ENCODE measurements at places on chromosomes 7 and 10.

DNA sequence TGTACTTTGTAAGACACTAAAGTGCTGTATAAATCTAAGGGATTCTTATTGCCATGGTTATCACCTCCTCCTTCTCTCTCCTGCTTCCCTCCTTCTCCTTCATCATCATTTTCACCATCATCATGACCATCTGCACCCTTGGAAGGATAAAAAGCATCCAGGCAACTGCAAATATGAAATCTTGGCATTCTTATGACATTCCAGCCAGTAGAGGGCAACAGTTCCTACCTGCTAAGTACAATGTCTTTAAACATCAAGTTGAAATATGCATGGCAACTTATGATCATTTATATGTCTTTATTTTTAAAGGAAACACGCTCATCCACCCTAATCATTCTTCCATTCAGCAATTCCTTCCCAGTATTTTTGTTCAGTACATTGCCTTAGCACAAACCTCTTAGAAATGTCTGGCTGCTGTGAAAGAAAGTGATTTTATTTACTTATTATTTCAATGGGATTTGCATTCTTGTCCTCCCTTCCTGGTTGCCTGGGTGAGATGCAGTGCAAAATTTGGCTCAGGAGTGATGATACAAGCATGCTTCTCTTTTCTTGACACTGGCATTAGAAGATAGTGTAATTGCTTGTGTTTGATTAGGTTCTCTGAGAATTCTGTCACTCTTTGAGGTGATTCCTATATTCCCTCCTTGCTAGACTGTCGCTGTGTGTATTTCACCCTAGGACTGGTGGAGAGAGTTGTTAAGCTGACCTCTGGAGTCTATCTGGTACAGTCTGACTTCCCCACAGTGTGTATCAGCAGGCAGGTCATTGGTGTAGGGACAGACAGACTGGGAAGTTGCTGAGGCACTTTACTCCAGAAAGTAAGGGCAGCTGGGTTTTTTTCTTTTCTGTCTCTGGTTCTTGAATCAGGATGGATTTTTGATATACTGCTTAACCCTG is 188.5 kb upstream of the BMPER start:
- no peak for DNase-seq

DNA sequence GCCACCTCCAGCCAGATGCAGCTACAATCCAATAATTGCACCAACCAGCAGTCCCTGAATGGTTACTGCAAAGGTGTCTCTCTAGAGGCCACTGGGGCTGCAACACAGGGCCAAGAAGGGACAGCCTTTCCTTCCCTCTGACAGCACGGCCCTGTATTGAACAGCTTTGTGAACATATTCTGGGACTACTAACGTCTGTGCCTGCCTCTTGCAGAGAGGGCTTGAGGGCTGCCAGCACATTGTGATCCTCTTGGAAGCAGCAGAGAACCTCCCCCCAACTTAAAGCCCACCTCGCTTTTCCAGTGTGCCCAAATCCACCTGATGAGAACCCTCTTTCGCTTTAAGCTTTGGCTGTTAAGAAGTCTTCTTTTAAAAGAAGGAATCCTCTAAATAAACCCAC is 415.9 kb downstream of the RPS24 start:
- DNase-seq: no peak

GRCh38 chr7:2717293-2718261 is 29.6 kb downstream of the AMZ1 start:
- no peak for DNase-seq

DNA sequence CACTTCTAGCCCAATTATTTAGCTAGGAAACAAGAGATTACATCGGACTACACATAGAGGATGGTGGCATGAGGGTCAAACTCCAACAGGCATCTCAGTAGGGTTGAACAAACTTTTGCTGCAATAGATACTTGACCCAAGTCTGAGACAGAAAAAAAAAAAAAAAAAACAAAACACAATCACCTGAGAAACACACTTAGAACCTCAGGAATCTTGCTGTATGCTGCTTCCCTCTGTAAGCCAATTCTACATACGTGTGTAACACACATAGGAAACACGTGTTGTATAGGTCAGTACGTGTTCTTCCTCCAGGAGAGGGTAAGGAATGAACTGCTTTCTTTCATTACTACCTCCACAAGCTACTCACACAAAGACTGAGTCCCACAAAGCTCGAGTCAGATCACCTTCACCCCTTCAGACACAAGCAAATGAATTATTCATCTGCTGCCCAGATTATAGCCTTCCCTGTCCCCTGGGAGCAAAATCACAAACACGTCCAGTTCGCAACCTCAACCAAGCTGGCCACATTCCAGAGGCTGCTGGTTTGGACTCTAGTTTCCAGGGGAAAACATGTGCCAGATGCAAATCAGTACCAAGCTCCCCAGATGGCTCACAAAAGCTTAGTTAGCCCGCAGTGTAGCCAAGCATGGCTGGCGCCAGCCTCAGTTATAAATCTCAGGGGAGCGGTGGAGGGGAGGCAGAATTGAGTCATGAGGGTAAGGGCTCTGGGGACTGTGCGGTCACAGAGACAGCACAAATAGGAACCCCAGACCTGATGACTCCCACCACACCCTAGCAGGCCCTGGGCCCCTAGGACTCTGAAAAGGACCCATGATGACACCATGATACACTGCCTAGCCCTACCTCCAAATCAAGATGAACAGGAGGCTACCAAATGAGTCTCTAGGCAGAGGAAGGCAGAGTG is 15.1 kb downstream of the PSAP start:
- DNase-seq: no peak

GRCh38 chr7:5077740-5078139 is 32.1 kb downstream of the RBAK start:
- no peak for DNase-seq

DNA sequence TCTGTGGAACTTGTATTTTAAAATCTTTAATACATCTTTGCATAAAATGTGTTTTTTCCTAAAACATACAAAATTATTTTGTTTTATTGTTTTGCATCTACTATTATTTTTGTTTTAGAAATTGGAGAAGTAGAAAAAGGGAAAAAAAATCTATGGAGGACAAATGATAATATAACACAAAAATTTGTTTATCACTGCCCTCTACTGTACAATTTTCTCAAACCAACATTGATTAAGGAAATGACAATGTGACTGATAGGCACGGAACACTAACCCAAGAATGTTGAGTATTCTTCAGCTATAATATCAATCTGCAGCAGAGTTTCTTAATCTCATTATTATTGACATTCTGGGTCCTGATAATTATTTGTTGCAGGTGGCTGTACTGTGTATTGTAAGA is 9.5 kb upstream of the ING3 start:
- DNase-seq: no peak

DNA sequence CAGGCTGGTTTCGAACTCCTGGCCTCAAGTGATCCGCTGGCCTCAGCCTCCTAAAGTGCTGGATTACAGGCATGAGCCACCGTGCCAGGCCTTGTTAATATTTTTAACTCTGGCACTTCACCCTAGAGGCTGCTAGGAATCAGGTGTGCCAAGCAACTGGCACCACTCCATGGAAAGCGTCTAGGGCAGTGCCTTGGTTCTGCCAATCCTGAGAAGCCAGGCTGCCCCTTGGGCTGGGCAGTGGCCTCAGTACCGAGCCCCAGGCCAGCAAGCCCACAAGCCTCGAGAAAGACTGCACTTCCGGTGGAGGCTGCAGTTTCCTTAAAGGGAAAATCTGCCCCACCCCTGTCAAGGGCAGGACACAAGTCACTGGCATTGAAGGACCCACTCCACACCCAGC is 11.3 kb downstream of the ALKBH4 start:
- DNase-seq: no peak

- no peak for DNase-seq
These were observed 1069.9 kb downstream of the DNAJB9 start for GRCh38 chr7:109639561-109639960.

DNA sequence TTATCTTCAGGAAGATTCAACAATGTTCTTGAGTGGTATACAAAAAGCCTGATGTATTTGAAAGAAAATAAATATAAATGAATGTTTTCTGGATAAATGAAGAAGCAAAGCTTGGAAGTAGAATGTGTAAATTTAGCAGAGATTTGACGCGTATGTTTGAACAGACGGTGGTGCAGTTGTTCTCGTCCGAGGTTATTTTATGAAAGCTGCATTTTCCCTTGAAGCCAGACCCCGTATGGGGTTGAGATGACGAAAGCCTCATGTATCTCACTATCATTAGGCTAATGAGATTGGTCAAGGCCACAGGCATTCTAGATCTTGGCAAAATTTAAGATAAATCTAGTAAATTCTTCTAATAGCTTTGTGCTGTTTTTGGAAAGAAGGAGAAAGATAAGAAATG is 195.2 kb downstream of the NXPH1 start:
- DNase-seq: no peak

- no peak for DNase-seq
These were observed 95.8 kb upstream of the AGBL3 start for GRCh38 chr7:134890246-134891240.

DNA sequence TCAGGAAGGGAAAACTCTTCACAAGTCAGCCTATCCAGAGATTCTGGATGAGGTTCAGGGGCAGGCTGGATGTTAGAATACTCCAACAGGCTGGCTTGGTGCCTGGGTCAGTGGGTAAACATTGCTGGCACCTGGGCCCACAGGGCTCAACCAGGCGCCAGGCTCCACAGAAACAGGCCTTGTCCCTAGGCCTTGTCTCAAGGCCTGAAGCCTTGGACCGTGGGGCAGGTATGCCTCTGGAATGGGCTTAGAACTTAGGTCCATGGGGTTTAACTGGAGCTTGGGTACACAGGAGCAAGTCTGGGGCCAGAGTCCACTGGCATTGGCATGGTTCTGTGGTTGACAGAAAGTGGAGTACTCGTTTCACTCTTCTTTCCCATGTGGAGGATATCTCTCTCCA is 263.0 kb upstream of the ETV1 start:
- no peak for DNase-seq

GRCh38 chr10:18735711-18736110 is 76.5 kb downstream of the ARL5B start:
- DNase-seq: no peak

GRCh38 chr7:95433952-95434556 is 774 bp downstream of the PON2 start:
- no peak for DNase-seq

DNA sequence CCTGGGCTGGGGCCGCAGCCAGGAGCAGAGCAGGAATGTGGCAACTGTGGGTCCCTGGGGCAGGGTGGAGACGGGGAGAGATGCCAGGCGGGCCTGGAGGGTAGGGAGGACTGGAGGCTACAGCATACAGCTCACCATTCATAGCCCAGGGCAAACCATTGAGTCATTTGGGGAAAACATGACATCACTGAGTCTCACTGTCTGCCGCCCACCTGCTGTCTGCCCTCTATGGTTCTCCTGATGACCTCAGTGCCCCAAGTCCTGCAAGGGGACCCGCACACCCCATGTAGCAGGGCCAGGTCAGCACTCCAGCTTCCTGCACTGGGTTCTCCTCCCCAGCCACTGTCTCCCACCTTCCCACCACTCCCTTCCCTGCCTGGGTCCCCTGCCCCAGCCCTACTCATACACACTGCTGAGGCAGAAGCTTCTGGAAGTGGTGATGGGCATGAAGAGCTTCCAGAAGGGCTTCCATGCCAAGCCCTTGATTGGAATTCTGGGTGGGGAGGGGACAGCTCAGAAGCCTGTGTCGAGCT is 10.4 kb downstream of the CHST3 start:
- DNase-seq: no peak

DNA sequence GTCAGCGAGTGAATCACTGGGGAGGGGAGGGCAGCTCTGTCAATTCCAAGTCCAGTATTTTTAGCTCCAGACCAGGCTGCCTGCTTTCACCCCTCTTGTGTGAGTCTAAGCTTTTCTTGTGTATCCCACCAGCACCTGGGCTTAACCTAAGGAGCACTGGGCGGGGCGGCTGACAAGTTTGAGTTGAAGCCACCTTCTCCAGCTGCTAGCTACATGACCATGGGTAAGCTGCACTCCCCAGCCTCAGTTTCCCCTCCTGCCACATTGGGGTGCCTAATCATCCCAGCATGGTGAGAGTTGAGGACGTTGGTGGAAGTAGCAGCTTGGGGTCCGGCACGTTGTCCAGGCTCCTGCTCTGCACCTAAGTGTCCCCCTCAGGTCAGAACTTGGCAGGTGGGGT is 89.8 kb upstream of the PCBD1 start:
- DNase-seq: no peak

All from stimulated activated CD4-positive, alpha-beta T cell treated with anti-CD3 and anti-CD28 coated beads, Interleukin-12 subunit alpha, Interleukin-12 subunit beta, amount 100 ng/mL, for 24 hours (primary cell).